ENCODE measurements at places on chromosomes 2 and 18.

DNA sequence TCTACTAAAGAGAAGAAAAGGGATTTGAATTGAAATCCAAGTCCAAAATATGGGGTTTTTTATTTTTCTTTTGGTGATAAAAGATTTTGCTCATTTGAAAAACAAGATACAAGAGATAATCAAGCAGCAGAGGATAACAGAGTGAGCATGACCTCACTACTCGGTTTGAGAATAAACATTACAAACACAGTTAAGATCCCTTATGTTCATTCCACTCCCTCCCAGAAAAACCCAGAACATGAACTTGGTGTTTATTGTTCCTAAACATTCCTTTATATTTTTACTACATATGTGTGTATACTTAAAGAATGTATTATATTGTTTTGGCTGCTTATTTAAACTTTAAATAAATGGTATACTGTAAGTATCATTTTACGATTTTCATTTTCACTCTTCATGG, 146.6 kb upstream of the CHAC2 start:
- no peak for DNase-seq

DNA sequence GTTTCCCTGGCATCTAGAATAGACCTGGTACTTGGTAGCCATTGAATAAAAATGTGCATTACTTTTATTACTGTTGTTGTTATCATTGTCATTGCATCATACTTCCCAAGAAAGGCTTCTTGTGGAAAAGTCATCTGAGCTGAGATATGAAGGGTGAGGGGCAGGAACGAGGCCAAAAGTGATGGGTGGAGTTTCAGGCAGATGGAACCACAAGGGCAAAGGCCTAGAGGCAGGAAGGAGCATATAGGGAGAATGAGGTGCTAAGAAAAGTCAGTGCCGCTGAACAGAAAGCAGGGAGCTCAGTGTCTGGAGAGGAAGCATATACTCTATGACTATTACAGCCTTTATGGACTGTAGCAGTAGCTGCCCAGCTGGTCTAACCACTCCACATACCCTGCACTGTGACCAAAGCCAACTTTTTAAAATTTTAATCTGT, 219.3 kb downstream of the SPP2 start:
- peak; percentile 41 for DNase-seq

DNA sequence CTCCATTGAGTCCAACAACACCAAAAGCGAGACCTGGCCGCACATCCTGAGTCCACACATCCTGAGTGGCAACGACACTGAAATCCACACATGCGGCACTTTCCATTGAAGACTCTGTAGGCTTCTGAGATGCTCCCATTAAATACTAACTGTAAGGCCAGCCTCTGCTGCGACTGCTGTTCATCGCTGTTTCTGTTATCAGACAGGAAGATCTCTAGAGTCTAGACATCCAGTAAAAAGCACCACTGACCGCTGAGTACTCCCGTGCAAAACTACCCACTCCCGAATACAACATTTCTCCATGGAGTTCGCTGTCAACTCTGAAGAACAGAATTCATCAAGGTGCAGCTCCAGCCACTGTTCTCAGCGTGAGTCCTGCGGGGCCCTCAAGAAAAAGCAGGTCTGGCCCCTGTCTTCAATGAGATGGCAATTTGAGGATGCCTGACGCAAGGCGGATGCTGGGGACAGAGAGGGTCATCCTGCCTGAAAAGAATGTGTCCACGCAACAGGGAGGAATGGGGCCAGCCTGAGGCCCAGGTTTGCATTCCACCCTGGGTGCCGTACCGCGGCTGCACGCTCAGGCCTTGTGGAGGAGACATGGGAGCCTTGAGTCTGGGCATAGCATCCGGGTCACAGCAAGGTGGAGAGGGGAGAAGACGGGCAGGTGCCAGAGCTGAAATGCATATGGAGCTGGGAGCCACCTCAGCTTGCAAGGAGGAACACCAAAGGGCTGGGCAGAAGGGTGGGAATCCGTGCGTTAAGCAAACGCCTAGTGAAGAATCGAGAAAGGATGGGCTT, 61.9 kb downstream of the ZNF516 start:
- no peak for DNase-seq

DNA sequence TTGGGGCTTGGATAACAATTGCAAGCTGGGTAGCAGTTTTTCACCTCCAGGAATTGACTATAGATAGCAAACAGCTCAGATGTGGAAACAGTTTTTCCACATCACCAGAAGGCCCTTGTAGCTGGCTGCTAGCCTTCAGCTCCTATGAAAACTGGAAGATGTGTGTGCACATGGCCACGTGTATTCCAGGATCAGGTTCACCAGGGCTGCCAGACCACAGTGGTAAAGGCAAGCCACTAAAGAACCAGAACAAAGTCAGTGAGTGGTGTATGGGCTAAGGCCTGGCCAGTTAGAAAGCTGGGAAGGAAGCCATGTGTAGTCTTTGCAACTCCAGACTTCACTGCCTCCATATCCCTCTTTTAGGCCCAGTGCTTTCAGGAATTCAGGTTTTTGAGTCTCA, 12.9 kb downstream of the LRRTM1 start:
- DNase-seq = no peak

- no peak for DNase-seq
These were observed 200.4 kb downstream of the TMEM247 start for GRCh38 chr2:46679761-46680160.

DNA sequence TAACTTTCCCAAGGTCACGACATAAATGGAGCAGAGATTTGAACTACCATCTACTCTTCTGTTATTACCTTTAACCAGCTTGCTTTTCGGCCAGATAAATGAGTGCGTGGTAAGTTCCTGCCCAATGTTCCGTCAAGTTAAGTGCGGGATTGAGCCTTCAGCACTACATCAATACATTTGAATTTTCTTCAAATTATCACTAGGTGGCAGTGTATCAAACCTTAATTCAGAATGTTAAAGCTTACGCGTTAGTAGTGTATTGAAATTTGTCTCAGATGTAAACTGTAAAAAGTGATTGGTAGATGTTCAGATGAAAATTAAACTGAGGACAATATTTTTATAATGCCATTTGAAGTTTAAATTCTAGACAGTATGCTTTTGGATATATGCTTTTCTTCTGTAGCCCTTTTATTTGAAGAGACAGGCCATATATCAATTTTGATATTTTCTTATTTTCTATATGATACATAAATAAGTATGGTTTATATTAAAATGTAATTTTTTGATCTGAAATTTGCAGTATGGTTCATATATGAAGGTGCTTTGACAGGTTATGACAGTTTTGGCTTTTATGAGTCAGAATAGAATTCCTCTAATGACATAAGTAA, 681.3 kb downstream of the ADCYAP1 start:
- DNase-seq = no peak

- peak; percentile 54 for DNase-seq
These were observed 58.6 kb downstream of the KCNG2 start for GRCh38 chr18:79856119-79857007.

- no peak for DNase-seq
These were observed 305.7 kb upstream of the VRK2 start for GRCh38 chr2:57740891-57741290.
